Frontal cortex (tissue), 4 donors: ENCODE measurements at places on chromosomes 4 and X.
A peak's percentile ranks its signal among the peaks of the same experiment; 100 is the strongest.

DNA sequence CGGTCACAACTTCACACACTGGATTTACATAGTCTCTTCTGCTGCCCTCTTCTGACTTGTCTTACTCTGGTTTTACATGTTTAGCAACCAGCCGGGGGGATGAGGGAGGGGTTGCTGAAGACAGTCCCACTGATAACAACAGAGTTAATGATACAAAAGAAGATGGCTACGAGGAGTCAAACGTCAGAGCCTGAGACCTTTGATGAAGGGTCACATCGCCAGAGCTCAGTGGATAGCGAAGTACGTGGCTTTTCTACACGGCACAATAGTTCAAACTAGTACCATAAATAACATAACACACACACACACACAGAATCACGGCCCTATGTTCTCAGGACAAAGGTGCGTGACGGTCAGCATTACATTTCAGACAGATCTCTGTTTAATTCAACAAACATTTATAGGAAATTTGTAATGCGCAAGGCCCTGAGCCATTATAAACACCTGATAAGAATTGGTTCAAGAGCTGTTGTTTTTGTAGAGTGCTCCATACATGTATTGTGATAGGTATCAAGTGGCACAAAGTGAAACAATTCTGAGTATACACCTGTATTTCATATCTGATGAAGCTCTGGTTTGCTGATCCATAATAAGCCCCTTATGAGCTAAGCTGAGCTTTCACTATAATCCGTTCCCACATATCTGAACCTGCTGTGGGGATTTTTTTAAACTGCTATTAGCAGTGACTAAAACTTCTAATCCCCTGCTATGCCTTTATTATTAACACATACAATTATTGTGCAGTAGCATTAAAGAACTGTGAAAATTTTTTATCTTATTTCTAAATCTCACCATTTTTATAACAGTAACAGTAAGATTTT lies 100.0 kb downstream of the NR3C2 start:
- DNase-seq = no peak

GRCh38 chr4:101792056-101792590 lies 1.6 kb downstream of the BANK1 start:
- DNase-seq = no peak

- no peak for DNase-seq
Observed at GRCh38 chr4:110415041-110415440, 60.9 kb upstream of the ENPEP start.

- DNase-seq = no peak
Observed at GRCh38 chrX:81957900-81958545, 756.1 kb downstream of the SH3BGRL start.

- no peak for DNase-seq
Observed at GRCh38 chr4:39741401-39741800, 43.5 kb downstream of the UBE2K start.

DNA sequence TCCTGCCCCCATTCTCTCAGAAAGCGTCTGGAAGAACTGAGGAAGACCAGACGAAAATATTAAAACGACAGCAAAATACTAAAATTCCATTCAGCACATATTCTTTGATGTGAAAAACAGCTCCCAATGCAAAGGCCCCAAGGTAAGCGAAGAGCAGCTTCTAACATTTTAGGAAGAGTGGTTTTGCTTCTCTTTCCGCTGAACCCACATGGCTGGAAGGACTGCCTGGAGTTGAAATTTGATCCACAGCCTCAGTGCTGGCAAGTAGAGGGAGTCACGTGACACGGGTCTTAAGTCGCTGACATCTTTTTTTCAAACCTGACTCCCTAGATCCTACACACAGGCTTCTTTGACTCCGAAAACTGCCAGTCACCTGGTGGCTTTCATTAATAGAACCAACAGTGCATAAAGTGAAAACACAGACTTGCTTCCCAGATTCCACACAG lies at the start of gene FAM13A:
Gene FAM13A, minus strand, starts transcription at position 233 of the 446 bp plus-strand sequence. Its CDS starts 221 bp downstream, at position 12.
- peak; percentile 14 for DNase-seq

DNA sequence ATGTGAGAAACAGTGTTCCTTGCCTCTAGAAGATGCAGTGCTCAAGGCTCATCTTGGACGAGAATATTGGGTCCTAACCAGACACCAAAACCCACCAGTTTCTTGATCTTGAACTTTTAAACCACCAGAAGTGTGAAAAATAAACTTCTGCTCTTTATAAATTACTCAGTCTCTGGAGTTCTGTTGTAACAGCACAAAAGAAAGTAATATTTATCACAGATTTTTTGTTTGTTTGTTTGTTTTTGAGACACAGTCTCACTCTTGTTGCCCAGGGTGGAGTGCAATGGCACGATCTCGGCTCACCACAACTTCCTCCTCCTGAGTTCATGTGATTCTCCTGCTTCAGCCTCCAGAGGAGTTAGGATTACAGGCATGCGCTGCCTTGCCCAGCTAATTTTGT lies 371.1 kb upstream of the NDST4 start:
- no peak for DNase-seq

GRCh38 chrX:118480172-118480571 lies 15.4 kb upstream of the DOCK11 start:
- DNase-seq = no peak

DNA sequence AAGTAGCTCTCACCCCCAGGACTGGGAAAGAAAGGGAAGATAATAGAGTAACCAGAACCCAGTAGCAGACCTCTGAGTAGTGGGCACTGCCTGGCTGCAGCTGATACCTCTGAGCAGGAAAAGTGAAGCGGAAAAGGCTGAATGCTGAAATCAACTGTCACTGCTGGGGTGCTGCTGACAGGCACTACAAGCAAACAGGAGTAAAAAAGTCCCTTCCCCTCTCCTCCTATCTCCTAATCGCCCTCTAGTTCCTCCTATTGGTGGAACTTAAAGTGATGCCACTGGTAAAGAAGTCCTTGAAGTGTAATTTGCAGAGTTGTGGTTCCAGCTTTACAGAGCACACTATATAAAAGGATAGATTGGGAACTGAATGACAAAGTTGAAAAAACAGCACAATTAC lies 32.8 kb upstream of the GLRB start:
- DNase-seq = no peak

DNA sequence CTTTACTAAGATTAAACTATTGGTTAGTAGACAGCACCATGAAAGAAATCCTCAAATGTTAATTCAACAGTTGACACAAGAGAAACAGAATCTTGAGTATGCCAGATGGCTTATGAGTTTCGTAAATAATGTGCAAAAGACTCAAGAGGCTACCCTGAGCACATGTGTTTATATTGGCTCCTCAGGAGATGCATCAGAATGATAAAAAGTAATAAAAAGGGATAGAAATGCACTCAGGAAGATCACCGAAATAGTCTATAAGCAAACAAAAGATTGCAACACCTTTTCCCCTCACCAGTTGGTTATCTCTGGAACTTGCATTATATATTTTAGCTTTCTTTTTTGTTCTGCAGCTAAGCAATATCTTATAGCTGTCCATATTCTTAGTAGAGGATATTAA lies 84.4 kb downstream of the SCFD2 start:
- no peak for DNase-seq

DNA sequence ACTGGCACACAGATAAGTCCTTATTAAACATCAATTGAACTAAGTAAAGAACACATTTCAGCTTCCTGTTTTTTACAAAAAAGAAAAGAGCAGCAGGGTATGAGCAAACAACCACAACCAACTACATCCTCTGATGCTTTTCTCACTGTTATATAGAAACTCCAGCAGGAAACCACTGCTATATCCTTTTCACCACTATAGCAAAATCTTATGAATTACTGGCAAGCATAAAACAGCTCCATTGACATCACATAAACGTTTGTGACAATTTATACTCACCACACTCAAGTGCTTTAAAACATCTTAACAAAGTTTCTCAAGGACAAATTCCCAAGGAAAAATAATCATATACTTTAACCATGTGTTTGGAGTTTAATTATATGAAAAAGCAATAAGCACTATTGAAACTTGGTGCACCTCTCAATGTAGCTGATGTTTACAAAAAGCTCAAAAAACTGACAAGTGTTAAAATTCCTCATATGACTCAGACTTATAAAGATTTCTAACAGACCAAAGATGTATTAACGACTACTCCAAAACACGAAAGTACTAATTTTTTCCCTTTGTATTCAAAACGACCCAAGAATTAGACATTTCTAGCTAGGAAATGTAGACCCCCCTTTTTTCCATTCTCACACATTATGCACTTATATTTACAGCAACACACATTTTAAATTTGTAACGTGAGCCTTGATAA lies 12.9 kb downstream of the GPRIN3 start:
- DNase-seq = no peak

DNA sequence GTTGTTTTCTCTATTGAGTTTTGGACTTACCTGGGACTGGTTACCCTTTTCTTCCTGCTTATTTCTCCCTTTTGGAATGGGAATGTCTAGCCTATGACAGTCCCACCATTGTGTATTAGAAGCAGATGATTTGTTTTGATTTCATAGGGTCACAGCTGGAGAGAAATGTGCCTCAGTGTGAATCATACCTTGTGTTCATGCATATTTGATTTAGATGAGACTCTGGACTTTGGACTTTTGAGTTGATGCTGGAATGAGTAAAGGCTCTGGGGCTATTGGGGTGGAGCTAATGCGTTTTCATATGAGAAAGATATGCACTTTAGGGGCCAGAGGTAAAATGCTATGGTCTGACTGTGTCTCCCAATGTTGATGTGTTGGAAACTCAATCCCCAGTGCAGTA lies 30.5 kb upstream of the TEX13C start:
- DNase-seq = no peak

DNA sequence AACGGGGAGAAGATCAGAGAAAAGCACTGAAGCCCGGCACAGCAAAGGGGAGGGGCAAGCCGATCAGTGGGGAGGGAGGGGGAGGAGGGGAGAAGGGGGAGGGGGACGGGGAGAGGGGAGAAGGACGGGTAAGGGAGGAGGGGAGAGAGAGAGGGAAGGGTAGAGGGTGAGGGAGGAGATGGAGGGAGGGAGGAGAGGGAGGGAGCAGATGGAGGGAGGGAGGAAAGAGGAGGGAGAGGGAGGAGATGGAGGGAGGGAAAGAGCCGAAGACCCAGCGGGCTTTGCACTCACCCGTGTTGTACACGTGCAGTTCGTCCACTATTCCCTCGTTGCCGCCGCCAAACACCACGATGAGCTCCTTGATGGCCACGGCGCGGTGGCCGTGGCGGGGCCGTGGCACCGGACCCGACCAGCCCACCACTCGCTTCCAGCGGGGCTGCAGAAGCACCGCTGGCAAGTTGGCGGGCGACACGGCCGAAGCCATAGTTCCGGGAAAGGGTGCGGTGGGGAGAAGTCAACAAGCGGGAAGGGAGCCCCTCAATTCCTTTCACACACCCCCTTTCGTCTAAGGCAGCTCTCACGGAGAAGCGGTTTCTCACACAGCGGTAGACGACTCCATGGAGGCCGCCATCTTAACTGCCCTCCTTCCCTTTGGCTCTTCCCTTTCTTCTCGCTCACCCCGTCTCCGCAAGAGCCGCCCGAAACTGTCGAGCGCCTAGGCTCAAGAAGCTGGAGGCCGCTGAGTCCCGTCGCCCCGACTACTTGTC lies 1.1 kb downstream of the HCFC1 start:
- peak; percentile 69 for DNase-seq

DNA sequence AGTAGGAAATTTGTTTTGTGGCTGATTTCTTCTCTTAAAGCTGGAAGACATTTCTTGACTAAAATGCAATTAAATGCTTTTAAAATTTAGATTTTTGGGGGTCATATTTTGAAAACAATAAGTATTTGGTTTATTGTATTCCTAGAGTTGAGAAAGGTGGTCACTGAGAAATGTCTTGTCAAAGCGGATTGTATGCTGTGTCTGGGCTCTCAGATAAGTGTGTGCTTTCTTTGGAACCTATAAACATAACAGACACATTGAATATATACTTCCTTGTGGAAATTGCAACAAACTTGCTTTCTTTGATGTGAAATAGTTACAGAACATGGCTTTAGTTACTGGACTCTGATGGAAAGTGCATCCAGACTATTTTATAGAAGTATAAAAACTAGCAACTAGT lies 75.4 kb downstream of the AFF1 start:
- DNase-seq = no peak

- DNase-seq = no peak
Observed at GRCh38 chr4:120685756-120686278, 236.7 kb downstream of the PRDM5 start.

DNA sequence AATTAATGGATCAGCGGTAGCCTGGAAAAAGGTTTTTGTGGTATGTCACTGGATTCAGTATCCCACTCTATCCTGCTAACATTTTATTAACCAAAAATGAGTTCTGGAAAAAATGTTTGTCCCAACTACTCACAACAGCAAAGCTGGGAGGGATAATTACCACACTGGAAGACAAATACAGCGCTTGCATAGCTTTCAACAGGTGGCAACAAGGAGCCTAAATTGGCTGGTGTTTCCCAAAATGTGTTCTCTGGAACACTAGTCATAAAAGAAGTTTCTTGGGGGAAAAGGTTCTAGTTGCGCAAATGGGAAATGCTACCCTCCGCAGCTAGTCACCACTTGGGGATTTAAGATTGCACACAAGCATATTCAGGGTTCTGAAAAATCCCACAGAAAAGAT lies 54.6 kb downstream of the BEND2 start:
- DNase-seq = no peak

DNA sequence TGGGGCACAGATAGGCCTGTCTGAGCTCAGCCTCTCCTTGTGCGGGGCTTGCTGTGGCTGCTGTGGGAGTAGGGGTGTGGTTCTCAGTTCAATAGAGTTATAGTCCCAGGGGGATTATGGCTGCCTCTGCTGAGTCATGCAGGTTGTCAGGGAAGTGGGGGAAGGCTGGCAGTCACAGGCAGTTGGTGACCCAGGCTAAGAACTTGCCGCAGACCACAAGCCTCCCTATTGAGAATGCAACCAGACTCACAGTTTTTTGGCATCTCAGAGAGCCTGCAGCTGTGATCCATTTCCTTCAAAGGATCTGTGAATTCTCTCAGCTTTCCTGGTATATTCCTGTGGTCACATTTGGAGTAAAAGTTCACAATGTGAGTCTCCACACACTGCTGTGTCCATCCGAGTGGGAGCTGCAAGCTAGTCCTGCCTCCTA lies 364.9 kb downstream of the ZNF674 start:
- no peak for DNase-seq

DNA sequence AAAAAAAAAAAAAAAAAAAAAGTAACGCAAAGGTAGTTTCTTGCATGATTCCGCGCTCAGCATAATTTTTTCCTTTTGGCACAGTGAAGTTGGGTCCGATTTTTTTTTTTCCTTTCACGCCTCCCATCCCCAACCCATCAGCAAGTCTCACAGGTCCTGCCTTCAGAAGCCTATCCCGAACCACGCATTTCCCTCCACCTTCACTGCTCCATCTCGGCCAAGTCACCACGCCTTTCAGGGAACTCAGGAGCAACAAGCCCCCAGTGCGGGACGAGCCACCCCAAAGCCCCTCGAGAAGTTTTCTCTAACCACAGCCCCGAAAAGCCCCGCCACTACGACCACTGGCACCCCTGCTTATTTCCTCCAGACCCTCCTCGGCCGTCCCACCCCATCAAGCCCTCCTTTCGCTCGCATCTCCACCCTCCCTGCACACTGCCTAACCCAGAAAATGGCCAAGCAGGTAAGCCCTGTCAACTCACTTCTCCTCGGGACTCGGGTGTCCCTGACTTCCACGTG lies 1.0 kb downstream of the SLBP start:
- DNase-seq = no peak
